Mucosa of gallbladder (tissue), 1 donor: ENCODE measurements at places on chromosomes 2 and 18. TPM values are rescaled to one million over a fixed set of nuclear protein-coding genes. Genes with fewer than 3 reads are reported as not detected.

DNA sequence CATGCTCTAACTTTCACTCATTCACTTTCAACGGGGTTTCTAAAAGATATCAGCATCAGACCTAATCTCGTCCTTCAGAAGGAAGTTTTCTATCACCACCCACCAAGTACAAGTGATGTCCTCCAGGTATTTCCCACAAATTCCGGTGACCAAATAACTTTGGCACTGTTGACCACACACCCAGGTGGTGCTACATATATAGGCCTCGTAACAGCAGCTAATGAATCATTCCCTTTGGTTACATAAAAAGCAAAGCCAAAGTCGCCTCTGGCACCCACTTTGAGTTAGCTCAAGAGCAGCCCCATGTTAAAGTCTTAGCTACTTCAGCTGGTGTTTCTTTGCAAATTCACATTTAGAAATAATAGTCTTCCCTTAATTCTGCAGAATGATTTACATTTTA is 138.2 kb upstream of the OSR1 start:
- DNase-seq, result no peak

- no peak for DNase-seq
These were observed 254.8 kb upstream of the COPS8 start for GRCh38 chr2:236830926-236831325.

- DNase-seq, result no peak
These were observed 25.7 kb downstream of the SCN7A start for GRCh38 chr2:166468124-166469024.

DNA sequence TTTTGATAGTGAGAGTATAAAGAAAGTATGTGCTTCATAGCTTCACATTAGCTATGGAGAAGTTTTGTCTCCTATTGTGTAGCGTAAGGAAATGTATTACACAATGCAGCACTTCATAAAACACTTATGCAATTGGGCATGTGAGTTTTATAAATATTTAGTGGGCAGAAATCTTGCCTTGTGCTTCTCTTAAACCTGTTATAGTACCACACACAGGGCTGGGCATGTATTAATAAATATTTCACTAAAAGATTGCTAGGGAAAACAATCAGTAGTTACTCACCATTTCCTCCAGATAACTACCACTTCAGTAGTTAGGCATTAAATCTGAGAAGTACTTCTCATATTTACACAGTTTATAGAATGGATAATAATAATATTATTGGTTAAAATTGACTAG is 1080.8 kb upstream of the PIK3C3 start:
- DNase-seq, result no peak

DNA sequence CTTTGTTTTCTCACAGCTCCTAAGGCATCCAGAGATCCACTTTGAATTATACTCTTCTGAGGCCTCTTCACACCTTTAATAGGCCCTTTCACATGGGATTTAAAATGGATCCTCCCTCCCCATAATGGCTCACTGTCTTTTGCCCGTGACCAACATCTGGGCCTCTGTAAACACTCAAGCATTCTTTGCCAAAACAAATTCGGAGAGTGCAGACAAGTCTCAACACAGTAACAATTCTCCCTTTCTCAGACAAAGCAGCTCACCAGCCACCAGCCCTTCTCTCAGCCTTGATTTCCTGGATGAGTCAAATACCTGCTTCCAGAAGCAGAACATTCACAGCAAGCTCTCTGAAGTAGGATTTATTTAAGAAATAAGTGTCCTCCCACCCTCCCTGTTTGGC is 14.0 kb upstream of the IMP4 start:
- no peak for DNase-seq

DNA sequence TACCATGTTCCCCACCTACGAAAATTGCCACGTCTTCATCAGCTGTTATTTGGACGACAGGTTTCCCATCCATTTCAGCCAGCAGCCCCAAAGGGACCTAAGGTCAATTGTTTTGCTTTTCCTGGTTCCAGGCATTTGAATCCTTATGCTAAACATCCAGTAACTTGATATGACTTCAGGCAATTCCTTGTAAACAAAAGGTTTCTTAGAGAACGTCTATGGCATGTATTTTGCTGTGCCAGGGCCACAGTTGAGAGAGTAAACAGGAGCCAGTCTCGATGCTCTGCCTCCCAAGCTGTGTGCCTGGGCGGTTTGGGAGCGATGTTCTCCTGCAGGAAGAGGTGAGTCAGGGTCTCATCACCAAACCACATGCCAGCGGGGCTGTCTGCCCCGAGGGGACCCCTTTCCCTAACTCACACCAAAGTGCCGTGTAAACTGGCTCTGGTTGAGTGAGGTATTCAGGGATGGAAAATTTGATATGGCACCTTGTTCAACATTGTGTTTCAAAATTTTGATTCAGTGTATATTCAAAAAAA is 12.9 kb upstream of the MC5R start:
- DNase-seq, result no peak

DNA sequence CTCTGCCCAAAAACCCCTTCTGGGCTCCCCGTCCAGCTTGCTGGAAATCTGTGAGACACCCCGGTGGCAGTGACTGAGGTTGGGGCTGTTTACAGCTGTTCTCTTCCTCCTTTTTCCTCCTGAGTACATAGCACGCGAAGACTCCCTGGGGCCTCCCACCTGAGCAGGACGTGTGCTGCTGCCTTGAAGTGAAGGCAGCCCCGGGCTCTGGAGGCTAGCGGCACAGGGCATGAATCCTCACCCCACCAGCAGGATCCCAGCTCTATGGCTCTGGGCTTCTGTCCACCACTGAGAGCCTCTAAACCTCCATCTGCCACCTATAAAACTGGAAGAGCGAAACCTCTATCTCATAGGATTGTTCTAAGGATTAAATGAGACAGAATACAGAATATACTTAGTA is 182.5 kb downstream of the TMEM163 start:
- no peak for DNase-seq

DNA sequence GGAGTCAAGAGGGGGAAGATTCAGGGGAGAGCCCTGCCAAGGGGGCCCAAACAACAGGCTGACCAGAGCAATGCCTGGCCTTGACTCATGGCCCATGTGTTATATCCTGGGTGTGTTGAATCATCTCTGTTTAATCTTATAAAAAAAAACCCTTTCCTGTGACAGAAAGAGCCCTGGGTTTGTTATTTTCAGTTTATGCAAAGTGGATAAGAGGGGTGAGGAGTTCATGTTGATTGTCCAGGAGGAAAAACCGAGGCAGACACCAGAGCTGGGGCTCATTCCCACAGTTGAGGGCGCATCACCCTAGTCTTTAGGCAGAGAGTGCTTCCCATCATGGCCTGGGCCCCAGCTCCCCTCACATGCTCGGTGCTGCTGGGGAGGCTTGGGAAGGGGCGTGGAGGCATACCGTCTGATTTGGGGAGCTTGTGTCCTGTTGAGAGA is 30.9 kb upstream of the IL37 start:
- DNase-seq, result no peak

GRCh38 chr2:156890529-156891148 is 366.9 kb upstream of the GALNT5 start:
- no peak for DNase-seq

- no peak for DNase-seq
These were observed 68.5 kb downstream of the MYO5B start for GRCh38 chr18:50126471-50126870.

- no peak for DNase-seq
These were observed 1.3 kb upstream of the BZW1 start for GRCh38 chr2:200810252-200810997.

- DNase-seq, result peak; percentile 21
These were observed 807 bp downstream of the GAREM1 start for GRCh38 chr18:32469691-32470459.

DNA sequence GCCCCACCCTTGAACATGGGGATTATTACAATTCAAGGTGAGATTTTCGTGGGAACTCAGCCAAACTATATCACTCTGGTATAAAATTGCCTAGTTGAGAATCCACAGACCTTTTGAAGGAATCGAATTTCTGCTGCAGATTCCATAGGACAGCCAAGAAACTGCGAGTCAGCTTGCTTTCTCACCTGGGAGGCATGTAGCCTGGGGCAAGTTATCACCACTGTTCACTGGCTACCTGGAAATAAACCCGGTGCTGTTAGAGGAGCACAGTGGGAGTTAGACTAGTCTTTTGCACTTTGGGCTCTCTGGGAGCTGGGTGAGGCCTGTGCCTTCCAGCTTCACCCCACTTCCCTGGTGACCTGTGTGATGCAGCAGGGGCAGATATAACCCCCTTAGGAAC is 1043.5 kb downstream of the TDRD15 start:
- no peak for DNase-seq

GRCh38 chr2:29165362-29166241 is 50.4 kb downstream of the CLIP4 start:
- no peak for DNase-seq

GRCh38 chr18:7492385-7492784 is 74.7 kb upstream of the PTPRM start:
- DNase-seq, result no peak

DNA sequence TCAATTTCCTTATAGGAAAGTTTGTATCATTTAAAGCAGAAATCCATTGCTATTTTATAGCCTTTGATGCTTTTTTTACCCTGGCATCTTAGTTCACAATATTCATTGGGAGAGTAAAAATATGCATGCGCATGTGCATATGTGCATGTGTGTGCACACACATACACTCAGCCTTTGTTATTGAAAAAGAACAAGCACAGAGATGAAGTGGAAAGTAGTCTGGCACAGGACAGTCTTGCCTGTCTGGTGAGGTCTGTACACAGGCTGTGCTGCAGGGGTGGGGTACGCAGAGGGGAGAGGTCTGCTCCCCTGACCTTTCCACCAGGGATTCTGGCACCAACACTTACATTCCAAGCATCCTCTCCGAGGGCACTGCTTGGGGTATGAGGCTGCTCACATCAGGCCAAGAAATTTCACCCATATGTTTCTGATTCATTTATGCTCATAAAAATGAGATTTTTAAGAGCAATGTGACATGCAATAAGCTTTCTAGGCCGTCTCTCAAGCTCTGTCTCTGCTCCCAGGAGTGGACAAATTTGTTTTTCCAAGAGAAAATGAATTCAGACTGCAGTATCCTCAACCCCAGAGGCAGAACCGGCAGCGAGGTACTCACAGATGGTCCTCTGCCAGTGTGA is 237.2 kb downstream of the INSIG2 start:
- DNase-seq, result no peak

DNA sequence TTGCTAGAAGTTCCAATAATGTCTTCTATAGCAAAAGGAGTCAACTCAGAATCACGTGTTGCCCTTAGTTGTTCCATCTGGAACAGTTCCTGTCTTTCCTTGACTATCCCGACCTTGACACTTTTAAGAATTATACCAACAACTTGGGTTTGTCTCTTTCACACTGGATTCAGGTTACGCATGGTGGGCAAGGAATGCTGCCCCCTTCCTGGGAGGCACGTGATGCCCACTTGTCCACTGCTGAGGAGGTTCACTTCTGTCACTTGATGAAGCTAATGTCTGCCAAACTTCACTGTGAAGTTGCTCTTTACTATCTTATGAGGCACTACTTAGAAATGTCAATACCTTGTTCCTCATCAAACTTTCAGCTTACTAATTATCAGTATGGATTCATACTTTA is 5.3 kb downstream of the COX5B start:
- no peak for DNase-seq

DNA sequence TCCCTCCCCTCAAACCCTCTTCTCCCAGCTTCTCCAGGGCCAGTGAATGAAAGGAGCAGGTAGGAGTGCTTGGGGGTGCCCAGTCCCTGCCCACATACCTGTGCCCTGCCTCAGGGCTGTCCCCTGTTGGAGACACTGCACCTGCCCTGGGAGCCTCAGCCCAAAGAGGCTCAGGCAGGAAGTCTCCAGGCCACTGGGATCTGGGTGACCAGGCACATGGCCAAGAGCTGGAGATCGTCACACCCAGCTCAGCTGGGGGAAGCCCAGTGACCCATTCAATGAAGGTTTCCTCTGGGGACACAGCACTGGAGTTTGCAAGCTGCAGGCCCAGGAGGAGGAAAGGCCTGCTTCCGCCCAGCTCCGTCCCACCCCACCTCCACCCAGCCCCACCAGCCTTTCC is 156.4 kb downstream of the ZFP36L2 start:
- DNase-seq, result peak; percentile 52

- DNase-seq, result no peak
These were observed 249.2 kb downstream of the TXNL1 start for GRCh38 chr18:56389190-56389589.

GRCh38 chr2:3465844-3466481 is 53.4 kb downstream of the ADI1 start:
- no peak for DNase-seq

DNA sequence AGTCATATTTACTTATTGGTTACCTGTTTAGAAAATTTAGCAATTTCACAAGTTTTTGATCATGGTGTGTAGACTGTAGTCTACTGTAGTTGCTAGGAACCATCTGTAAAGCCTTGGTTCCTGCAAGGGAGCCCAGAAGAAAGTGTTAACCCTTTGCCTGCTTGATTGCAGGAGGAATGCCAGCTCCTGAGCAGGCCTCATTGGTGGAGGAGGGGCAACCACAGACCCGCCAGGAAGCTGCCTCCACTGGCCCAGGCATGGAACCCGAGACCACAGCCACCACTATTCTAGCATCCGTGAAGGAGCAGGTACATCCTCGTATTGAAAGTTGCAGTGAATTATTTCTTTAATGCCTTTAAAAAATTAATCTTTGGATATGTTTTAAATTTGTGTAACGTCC is 76.3 kb downstream of the PKP4 start:
- DNase-seq, result no peak

GRCh38 chr18:35324926-35325655 is 19.1 kb downstream of the ZNF24 start:
- DNase-seq, result no peak

DNA sequence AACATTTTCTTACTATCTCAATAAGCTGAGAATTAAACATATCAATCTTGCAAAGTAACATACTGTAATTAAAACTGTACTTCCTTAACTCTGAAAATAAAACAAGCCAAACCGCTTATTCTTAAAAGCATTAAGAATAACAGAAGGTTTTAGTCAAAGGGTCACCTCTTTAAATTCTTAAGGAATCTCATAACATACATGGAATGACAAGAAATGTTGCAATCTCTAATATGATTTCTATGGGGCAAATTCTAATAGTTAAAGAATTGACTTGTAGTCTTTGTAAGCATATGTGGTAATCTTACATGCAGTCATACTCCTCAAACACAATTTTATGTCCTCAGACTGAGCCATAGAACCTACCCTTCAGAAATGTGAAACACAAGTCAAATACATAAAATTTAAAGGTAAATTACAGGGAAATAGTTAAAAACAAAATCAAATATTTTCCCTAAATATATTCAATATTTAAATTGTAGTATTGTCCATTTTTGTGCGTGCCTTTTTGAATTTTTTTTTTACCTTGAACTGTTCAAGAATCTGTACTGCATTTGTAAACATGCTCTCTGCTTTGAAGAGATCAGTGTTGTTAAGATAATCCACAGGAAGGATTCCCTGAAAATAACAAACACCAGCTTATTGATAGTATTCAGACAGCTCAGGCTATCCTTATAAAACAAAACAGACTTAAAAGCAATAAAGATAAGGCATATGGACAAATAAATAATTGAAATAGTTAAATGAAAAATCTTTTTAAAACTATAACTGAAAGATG is 48.2 kb downstream of the PIGN start:
- DNase-seq, result no peak

RBFA gene
- 17.7 TPM for total RNA-seq

CDK5R2 gene
- 0.14 TPM for total RNA-seq

TSN gene
- 76.5 TPM for total RNA-seq

KCNS3 gene
- total RNA-seq, result 6.5 TPM

DNAH6 gene
- total RNA-seq, result 0.46 TPM

ATP8B1 gene
- total RNA-seq, result 125 TPM

STRN gene
- total RNA-seq, result 23.8 TPM

NAT8 gene
- total RNA-seq, result 2.4 TPM
